NB4 (cell line): ENCODE measurements at places on chromosomes 12 and 14.

DNA sequence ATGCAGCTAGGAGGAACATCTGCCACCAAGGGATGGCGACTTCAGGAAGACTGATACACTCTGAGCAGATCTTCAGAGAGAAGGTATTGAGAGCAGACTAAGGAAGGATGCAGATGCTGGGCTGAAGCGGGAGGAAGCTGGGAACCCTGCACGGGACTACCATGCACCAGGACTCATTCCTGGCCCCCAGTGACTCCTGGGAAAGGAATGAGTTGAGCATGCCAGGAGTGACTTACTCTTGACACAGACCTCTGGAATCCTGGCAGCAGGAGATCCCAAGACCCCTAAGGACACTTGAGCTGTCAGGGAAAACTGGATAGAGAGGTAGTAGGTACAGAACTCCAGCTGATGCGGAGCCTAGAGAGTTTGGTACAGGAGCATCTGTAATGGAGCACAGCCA, 336.1 kb downstream of the RPS29 start:
- no peak for DNase-seq

DNA sequence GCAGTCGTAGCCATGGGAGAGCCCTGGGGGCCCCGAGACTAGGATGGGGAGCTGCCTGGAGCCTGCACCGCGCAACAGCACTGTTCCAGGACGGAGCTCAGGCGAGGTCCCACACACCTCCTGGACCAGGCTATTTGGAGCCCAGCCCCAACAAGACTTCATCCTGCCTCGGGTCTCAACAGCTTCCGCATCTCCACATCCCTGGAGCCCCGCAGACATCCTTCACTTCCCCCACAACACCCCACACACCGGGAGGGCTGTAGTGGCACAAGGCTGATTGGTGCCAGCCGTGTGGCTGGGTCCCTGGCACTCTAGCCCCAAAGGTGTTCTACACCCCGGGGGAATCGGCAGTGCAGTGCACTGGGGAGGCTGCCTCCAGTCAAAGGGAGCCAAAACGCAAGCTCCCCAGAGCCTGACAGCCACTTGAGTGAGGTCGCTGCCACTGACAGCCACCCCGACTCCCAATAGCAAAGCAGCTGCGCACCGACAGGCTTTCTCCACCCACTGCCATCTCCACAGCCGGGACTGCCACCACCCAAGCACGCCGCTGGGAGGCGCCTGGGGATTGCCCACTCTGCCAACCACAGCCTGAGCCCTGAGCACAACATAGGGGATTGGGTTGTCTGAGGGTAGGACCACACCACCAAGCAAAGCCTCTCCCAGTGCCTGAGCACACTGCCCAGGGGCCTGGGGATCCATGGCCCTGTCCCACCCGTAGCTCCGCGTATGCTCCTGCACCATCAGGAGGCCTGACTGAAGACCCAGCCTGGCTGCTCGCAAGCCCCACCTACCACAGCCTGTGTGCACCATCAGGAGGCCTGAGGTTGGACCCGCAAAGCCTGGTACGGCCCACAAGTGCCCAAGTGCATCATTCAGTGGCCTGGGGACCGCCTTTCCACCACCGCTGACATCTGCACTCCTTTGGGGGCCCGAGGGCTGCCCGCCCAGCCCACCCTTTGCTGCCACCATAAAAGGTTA, 13.2 kb upstream of the KLRF1 start:
- peak; percentile 77 for DNase-seq

DNA sequence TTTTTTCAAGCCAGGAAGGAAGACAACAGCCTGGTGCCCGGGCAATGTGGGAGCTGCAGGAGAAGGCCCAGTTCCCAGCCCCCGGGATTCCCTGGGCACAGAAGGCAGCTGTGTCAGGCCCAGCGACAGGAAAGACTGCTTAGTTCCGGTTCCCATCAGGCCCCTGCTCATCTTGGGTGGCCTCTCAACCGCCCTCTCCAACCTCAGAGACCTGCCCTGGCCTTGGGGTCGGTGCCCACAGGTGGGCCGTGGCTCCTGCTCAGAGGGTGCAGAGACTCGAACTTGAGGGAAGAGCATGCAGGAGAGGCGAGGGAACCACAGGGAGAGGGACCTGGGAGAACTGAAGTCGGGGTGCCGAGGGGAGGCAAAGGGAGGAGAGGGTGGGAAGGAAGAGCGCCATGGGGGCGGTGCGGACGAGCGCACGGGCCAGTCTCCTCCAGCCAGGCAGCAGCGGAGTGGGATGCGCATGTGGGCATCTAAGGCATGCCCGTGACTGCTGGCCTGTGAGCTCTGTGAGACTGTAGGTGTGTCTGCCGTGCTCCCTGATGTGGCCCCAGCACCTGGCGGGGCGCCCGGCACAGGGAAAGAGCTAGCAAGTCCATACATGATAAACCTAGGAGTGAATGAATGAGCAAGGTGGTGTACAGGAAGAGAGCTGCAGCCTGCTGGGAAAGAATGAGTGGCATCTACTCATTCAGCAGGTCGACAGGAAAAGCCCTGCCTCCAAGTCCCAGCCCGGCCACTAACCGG, 42.7 kb downstream of the SSH1 start:
- no peak for DNase-seq

- no peak for DNase-seq
Observed at GRCh38 chr12:124232654-124232987, 62.3 kb upstream of the RFLNA start.

GRCh38 chr12:27057543-27057942, 24.8 kb downstream of the C12orf71 start:
- DNase-seq = no peak

GRCh38 chr14:68619790-68620574, 172.9 kb downstream of the ZFP36L1 start:
- no peak for DNase-seq

GRCh38 chr14:27366596-27366995, 768.8 kb upstream of the NOVA1 start:
- no peak for DNase-seq

DNA sequence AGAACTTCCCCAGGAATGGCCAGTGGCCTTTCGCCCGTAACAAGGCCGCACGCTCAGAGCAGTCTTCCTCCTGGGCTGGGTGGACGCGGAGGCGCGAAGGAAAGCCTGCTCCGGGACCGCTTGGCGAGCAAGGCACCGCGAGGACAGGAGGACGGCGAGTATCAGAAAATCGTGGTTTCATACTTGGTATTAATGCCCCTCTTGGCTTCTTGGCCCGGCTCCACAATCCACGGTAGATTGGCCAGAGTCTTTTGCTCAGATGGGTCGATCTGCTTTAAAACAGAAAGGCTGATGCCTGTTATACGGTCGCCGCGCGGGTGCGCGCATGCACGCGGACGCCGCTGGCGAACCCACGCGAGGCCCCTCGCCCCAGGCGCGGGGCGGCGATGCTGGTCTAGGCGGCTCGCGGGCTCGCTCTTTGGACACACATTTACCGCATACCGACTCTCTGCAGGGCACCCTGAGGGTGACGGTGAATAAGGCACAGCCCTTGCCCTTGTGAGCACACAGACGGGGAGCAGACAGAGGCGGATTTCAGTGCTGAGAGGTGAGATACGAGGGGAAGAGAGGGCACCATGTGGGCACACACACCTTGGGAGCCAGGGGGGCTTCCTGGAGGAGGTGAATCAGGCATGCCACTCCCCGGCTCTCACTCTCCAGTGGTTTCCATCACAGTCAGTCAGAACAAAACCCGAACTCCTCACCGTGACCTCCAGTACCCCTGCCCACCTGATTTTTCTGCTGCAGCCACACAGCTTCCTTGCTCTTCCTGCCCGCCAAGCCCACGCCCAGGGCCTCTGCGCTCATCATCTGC, 100.7 kb downstream of the APAF1 start:
- no peak for DNase-seq

- no peak for DNase-seq
Observed at GRCh38 chr12:26246483-26247164, 51.3 kb downstream of the SSPN start.

- no peak for DNase-seq
Observed at GRCh38 chr14:103241531-103241930, 92.5 kb upstream of the EIF5 start.

DNA sequence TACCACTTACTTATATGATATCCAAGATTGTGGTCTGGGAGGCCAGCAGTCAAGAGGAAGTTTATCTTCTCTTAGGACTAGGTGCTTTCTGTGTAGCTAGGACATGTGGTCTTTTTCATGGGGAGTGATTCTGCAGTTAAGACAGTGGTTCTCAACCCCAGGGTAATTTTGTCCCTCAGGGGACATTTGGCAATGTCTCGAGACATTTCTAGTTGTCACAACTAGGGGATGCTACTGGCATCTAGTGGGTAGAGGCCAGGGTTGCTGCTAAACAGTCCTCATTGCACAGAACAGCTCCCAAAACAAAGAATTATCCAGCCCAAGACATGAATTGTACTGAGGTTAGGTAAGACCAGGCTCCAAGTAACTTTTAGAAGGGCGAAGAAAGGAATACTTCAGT, 20.0 kb downstream of the AMDHD1 start:
- DNase-seq = peak; percentile 93

GRCh38 chr12:124515981-124516380, 51.4 kb downstream of the NCOR2 start:
- DNase-seq = no peak
